ENCODE measurements at places on chromosomes 3 and 15.

DNA sequence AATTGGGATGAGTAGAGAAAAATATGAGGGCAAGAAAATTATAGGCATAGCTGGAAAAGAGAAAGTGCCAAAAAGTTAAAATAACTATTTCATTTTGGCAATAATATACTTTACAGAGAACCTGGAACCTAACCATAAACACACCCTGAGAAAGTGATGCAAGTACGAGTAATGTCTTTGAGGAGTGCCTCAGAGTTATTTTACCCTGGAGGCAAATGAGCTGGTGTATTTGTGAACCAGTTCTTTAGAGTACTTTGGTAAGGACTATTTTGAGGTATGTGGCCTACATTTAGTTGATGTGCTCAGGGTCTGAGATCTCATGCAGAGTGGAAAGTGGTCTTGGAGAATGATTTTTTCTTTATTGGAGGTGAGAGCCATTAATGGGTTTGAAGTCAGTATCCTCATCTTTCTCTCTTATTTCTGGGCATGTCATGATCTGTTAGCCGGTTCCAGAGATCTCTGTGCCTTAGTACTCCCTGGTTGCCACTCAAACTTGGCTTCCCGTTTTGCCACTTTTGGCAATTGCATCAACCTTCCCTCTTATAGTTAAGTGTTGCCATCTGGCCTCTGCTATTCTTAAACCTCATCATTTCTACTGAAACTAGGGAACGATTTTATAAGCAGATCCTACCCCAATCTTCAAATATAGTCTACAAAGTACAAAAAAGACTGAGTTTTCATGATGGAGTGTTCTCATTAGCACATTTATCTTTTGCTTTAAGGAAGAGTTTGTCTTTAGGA lies 145.7 kb downstream of the EPHA6 start:
- no peak for DNase-seq

- DNase-seq: no peak
Measured at GRCh38 chr3:173465112-173465511, 67.6 kb downstream of the NLGN1 start.

- no peak for DNase-seq
Measured at GRCh38 chr15:49709646-49710214, 88.9 kb downstream of the DTWD1 start.

GRCh38 chr15:58497046-58497785 lies 65.4 kb downstream of the LIPC start:
- DNase-seq: no peak
